ENCODE measurements at places on chromosomes 12 and 14.

GRCh38 chr14:60485598-60486251 is at the start of gene C14orf39:
C14orf39 (minus strand) TSS chr14:60486063; CDS start chr14:60485078, 985 bp downstream.
- DNase-seq: no peak

- DNase-seq: no peak
These were observed 175.7 kb upstream of the FBXO33 start for GRCh38 chr14:39607978-39608377.

DNA sequence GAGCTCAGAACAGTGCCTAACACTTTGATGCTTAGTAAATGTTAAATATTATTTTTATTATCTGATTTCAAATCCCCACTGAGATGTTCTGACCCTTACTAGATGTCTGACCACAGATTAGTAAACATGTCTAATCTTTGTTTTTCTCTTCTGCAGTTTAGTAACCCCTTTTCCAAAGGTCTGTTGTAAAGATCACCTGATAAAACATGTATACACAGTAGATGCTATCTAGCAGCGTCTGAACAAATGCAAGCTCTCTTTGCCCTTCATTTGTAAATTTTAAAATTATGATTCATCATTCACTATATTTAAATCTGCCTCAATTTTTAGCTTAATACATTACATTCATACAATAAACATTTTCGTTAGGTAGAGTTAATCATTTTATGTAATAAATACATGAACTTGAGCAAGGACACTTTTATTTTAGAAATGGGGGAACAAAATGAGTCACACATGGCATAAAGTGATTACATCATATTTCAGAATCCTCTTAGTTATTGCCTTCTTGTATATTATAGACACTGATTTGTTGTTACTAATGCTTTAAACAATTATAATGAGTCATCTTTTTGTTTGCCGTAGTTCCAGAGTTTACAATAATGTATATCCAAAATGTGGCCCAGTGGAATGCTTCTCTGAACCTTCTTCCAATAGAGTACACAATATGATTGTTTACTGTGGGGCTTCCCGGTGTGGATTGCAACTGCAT is 1.7 kb upstream of the OR4K5 start:
- DNase-seq: no peak

GRCh38 chr12:77724367-77724957 is 106.2 kb upstream of the NAV3 start:
- DNase-seq: peak; percentile 25

DNA sequence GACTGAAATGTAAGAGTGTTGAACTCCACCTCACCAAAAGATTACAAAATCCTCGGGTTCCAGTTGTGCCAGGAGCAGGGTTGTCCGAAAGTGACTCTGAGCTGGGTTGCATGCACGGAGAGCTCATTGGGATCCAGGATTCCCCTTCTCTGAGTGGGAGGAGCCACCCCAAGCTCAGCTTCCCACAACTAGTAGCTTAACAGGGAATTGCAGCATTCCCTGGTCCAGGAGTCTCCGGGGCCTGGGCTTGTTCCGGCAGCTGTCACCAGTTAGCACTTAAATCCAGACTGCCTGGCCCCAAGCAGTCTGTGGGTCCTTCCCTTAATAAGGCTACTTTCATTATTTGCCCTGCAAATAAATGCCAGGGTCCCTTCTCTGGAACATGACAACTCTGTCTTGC is 50.1 kb downstream of the CD9 start:
- DNase-seq: no peak

DNA sequence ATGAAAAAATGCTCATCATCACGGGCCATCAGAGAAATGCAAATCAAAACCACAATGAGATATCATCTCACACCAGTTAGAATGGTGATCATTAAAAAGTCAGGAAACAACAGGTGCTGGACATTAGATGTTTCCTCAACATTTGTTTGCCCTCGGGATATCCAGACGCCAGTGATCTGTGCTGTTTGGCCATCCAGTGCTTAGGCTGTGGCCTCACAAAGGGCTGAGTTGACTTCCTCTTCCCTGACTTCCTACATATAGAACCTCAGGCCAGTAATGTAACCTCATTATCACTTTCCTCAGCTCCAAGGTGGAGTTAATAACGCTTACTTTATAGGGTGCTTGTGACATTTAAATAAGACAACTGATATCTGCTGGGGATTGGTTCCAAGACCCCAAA is 51.8 kb downstream of the SLC15A5 start:
- no peak for DNase-seq

DNA sequence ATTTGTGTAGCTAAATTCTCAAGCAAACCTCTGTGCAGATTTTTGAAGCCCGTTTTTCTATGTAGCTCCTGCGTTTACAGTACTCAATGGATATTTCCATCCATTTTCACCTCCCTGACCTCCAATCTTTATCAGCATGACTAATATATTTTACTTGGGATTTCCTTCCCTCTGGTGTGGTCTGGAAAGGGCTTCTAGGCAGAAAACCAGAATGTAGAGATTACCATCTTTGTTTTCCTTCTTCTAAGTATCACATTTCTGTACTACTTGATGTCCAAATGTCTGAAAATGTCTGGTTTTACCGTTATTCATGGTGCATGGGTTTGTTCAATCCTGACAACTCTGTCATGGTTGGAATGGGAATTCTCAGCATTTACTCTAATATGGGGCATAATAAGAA is 907.6 kb upstream of the FLRT2 start:
- no peak for DNase-seq

DNA sequence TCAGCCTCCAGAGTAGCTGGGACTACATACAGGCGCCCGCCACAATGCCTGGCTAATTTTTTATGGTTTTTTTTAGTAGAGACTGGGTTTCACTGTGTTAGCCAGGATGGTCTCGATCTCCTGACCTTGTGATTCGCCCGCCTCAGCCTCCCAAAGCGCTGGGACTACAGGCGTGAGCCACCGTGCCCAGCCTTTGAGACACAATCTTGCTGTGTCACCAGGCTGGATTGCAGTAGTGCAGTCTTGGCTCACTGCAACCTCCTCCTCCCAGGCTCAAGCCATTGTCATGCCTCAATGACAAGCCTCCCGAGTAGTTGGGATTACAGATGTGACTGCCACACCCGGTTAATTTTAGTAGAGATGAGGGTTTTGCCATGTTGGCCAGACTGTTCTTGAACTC is 21.3 kb upstream of the STRN3 start:
- no peak for DNase-seq

GRCh38 chr14:103820908-103821307 is 26.5 kb downstream of the PPP1R13B start:
- DNase-seq: no peak

- DNase-seq: no peak
These were observed 50.4 kb upstream of the TSPAN8 start for GRCh38 chr12:71208053-71208685.

GRCh38 chr12:3613641-3614395 is 122.8 kb downstream of the PRMT8 start:
- DNase-seq: no peak

DNA sequence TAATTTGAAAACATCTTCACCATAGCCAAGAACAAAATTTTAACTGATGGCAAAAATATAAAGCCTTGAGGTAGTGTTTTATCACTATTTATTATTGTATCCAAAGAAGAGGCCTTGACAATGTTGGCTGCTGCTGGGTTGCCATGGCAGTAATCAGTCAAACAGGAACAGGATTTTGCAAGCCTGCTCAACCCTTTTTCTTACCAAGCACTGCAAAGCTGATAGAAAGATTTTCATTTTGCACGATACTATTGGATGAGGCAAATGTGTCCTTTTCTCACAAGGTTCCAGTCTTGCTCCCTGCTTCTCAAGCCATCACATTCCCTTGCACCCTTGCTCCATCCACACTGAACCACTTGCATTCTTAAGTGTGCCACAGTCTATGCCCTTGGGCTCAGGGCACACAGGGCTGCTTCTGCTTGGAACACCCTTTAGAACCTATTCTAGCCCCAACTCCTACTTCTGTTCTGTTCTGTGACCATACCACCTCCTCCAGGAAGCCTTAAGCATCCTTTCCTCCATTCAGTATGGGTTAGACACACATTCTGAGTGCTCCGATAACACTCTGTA is 76.5 kb upstream of the AMIGO2 start:
- DNase-seq: peak; percentile 14

- peak; percentile 98 for DNase-seq
These were observed at the start of gene RHEBL1 for GRCh38 chr12:49069507-49070346. RHEBL1 (minus strand) TSS chr12:49069979; CDS start chr12:49069785, 194 bp downstream.
